Activated T-cell treated with anti-CD3 and anti-CD28 coated beads, Interleukin-2, amount 50 U/mL, for 1 hour (primary cell): ENCODE measurements at places on chromosomes 4 and X.

GRCh38 chrX:24796204-24796603, 102.5 kb downstream of the POLA1 start:
- DNase-seq: no peak

- no peak for DNase-seq
Observed at GRCh38 chr4:84971319-84971932, 4.9 kb upstream of the WDFY3 start.

- DNase-seq: no peak
Observed at GRCh38 chr4:72951628-72952027, 117.9 kb downstream of the COX18 start.

GRCh38 chrX:22310779-22311178, 38.1 kb downstream of the CBLL2 start:
- DNase-seq: no peak

DNA sequence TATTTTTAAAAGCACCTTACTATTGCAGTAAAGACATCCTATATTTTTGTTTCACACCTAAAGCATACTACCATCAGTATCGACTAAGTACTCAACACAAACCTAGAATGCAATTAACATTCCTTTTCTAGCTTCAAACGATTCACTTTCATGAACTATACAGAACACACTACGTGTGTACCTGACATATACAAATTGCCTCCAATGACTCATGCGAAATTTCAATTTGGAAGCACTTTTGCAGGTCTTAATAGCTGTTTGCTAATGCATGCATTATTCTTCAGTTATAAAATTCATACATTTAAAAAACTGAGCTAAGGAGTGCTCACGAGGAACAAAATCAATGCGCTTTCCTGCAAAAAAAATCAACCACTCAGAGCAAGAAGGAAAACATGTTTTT, 19.7 kb upstream of the GPM6B start:
- DNase-seq: no peak

GRCh38 chr4:44237643-44238042, 211.0 kb downstream of the KCTD8 start:
- no peak for DNase-seq

DNA sequence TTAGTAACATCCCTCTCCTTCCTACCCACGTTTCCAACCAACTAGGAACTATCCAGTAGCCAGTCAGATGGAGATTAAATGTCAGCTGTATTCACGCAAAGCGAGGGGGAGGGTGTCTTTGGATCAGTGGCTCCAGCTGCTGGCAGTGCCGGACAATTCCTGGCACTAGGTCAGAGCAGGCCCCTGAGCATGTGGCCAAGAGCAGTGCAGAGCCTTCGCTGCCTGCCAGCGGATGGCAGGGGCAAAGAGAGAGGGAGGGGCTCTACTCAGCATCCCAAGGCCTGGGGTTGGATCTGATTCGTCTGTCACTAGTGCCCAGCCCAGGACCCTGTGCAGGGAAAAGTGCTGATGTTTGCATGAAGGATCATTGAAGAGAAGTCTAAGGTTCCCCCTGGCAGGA, 28.7 kb upstream of the JAKMIP1 start:
- no peak for DNase-seq

GRCh38 chrX:92230628-92231027, 451.5 kb downstream of the PCDH11X start:
- DNase-seq: no peak

GRCh38 chr4:177809791-177810190, 367.6 kb upstream of the AGA start:
- no peak for DNase-seq

- no peak for DNase-seq
Observed at GRCh38 chr4:8236106-8236919, 33.2 kb upstream of the HTRA3 start.

- DNase-seq: no peak
Observed at GRCh38 chr4:54568184-54568583, 89.6 kb upstream of the KIT start.

GRCh38 chr4:102541697-102542096, 40.5 kb downstream of the NFKB1 start:
- DNase-seq: no peak

- no peak for DNase-seq
Observed at GRCh38 chrX:7139202-7140081, 8.1 kb upstream of the STS start.

DNA sequence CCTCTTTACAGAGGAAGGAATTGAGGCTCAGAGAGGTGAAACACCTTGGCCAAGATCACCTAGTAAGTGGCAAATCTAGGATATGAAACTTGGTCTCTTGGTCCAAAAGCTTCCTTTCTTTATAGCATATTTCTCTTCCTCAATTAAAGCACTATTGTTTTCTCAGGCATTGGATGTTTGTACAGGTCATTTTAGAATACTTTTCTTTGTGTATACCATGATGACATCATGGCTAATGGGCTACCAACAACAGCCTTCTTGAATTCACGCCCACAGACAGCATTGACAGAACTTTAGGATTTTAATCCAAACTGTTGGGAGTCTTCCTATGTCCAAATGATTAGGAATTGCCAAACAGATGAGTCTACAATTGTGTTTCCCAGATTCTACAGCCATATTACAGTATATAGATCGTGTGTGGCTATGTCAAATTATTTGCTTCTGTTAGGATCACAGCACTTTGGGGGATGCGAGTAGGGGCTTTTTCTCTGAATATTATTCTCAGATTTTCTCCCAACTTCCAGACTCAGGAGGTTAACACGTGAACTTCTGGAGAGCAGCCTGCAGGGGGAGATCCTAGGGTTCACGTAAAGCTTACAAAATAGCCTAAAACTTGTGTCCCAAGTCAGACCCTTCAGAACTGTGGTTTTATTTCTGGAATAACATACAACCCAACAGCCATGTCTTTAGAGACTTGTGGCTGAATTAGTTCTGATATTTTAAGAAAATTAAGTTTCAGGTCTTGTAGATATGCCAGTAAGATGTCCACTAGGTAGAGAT, 191.8 kb downstream of the SHROOM3 start:
- DNase-seq: no peak

DNA sequence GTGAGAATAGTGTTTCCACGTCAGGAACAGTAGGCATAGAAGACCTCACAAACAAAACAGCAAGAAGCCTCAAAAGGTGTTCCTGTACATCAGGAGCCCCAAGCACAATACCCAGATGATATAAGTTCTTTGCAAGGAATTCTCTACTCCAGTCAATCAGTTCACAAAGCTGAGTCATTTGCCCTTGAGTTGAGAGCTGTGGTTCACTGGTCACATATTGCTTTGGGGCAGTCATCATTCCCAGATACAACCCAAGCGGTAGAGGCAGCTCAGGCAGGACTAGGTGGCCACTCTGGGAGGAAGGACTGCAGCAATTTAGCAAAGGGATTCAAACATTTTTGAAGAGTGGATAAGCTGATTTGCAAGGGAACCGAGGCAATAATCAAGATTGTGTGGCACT, 551.5 kb upstream of the ZFP42 start:
- no peak for DNase-seq

GRCh38 chr4:127783026-127783769, 1.1 kb downstream of the HSPA4L start:
- no peak for DNase-seq

DNA sequence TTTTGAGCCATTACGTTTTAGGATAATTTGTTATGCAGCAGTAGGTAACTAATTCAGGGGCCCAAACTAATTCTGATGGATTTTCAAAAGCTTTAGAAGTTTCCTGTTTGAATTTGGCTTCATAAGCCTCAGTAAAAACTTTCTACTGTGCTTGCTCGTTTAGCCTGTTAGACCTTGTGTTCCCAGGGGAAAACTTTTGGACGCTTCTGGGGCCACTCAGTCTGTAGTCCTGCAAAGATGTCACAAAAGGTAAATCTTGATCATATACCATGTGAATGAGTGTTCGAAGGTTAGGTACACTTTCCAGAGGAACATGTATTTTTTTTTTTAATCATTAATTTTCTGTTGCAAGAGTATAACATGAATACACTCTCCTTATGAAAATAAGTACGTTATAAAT, 70.7 kb downstream of the SUPT20HL2 start:
- DNase-seq: no peak

DNA sequence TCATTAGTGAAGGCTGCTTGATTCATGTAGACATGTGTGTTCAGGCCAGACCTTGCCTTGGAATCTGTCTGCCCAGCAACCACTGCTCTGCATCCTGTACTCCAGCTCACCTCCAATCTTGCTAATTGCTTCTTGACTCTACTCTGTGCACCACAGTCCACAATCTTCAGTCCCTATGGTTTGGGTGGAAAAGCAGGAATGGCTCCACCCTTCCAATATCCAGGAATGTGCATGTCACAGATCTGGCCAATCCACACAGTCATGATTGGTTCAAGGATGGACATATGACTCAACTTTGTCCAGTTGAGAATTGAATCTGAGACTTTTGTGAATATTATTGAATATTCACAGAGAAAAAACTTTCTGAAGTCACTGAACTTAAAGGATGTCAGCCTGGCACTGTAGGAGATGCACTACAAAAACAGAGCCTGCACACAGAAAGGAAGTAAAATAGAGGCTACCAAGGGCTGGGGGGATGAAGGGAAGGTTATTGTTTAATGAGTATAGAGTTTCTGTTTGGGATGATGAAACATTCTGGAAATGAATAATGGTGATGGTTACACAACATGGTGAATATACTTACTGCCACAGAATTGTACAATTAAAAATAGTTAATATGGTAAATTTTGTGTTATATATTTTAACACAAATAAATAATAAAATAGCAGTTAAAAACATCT, 161.3 kb upstream of the USP38 start:
- no peak for DNase-seq

- no peak for DNase-seq
Observed at GRCh38 chrX:69066021-69066757, 99.1 kb downstream of the PJA1 start.

- no peak for DNase-seq
Observed at GRCh38 chrX:18003876-18004275, 142.8 kb upstream of the RAI2 start.

DNA sequence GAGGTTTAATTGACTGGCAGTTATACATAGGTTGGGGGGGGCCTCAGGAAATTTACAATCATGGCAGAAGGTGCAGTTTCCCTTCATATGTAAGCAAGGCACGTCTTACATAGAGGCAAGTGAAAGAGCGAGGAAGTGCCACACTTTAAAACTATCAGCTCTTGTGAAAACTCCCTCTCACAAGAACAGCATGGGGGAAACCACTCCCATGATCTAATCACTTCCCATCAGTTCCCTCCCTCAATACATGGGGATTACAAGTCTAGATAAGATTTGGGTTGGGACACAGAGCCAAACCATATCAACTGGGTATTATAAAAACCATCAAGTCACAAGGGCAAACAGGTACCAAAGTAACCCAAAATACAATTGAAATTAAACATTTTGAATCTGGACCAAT, 182.0 kb upstream of the FAT4 start:
- DNase-seq: no peak

- no peak for DNase-seq
Observed at GRCh38 chr4:76850010-76850441, 47.9 kb downstream of the SOWAHB start.

- DNase-seq: no peak
Observed at GRCh38 chrX:51876441-51876840, 17.0 kb upstream of the MAGED1 start.

- no peak for DNase-seq
Observed at GRCh38 chrX:143296521-143296920, 220.8 kb downstream of the SPANXN3 start.

DNA sequence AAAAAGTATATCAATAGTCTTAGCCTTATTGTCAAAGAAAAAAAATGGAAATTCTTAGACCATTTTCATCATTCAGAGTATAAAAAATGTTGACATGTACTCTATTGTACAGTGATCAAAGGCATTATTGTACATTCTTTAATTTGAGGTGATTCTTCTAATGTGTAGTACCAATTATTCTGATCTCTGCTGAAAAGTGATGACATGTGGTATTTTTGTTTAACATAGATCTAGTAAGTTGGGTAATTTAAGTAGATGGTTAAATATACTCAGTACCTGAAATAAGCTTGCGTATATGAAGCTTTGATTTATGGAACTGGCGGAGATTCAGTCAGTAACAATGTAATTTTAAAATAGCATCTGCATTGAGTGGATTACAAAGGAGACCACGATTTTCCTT, 5.1 kb downstream of the TENM3 start:
- no peak for DNase-seq

DNA sequence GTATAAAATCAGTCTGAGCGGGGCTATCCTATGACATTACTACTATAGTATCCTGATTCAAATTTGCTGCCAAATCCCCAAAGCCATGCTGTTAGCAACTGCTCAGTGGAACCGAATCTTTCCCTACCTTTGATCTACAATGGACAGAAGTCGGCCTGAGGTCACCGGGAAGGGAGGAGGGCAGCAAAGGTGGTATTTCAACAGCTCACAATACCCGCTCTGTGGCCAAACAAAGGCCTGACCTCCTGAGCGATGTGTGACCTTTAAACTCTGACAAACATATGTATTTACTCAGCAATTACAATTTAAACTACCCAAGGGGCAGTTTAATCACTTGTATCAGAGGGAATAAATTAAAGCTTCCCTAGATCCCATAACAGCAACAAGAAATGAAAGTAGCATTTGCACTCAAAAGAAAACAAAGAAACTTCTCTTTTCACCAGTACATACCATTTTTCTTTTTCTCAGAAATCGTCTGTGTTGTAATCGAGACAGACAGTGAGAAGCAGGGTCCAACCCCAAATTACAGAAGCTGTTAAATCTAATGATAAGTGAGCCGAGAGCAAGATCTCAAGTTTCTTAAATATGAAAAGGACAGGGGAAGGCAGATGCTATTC, 11.6 kb upstream of the TMEM128 start:
- no peak for DNase-seq

- DNase-seq: no peak
Observed at GRCh38 chrX:150088766-150089518, 150.7 kb upstream of the EOLA2 start.

DNA sequence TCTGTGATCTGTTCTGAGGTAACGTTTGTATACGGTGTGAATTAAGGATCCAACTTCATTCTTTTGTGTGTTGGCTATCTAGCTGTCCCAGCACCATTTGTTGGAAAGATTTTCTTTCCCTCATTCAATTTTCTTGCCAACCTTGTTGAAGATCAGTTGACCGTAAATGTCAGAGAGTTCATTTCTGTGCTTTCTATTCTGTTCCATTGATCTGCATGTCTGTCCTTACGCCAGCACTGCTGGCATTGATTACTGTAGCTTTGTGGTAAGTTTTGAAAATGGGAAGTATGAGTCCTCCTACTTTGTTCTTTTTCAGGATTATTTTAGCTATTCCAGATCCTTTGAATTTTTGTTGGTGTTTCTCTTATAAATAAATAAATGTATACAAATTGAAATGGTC, 60.8 kb downstream of the MTMR1 start:
- no peak for DNase-seq

- DNase-seq: no peak
Observed at GRCh38 chr4:71261001-71261400, 77.8 kb upstream of the SLC4A4 start.

DNA sequence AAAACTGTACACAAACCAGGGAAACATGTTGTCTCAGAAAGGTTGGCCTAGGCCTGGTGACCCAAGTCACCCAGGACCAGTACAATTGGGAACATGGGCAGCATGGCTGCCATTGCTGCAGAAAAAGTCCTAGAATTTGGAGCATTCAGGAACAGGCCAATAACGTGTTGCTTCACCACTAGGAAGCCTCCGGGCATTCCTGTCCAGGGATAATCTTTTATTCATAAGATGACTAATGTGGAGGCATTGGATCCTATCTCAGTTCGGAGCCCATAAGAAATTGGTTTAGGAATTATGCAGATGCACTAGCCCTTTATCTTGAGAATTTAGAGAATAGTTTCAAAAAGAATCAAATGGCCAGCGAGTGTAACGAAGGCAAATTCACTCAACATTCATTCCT, 242.8 kb upstream of the NDST4 start:
- DNase-seq: no peak

GRCh38 chr4:187236209-187236890, 512.7 kb upstream of the FAT1 start:
- no peak for DNase-seq

GRCh38 chr4:97548943-97549583, 594.2 kb downstream of the STPG2 start:
- DNase-seq: no peak
